ENCODE measurements at places on chromosomes 13 and 19.

DNA sequence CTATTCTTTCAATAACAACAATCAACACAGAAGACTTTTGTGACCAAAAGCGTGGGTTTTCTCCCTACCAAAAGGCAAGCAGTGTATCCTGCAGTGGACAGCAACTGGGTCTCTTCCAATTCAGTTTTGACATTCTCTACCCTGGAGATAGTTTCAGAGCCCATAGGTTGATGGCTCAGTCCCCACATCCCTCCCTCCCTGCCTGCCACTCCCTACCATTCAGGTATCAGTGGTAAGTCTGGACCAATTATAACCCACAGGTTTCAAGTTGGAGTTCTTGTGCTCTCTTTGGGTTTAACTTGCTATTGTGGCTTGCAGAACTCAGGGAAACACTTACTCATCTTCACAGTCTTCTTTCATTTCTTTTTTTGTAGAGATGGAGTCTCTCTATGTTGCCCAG is 60.2 kb downstream of the ZNF823 start:
- DNase-seq = no peak

DNA sequence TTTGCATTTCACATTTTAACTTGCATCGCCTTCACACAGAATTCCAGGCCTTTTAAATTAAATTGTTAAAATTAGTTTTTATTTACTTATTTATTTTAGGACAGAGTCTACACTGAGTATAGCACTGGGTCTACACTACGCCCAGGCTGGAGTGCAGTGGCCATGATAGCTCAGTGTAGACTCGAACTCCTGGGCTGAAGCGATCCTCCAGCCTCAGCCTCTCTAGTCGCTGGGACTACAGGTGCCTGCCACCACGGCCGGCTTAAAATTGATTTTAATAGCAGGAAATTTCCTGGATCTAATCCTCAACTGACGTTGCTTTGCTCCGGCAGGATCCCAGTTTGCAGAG is 301 bp upstream of the ZNF610 start:
- DNase-seq = no peak

- DNase-seq = no peak
Observed at GRCh38 chr19:30469774-30470173, 97.6 kb downstream of the ZNF536 start.

DNA sequence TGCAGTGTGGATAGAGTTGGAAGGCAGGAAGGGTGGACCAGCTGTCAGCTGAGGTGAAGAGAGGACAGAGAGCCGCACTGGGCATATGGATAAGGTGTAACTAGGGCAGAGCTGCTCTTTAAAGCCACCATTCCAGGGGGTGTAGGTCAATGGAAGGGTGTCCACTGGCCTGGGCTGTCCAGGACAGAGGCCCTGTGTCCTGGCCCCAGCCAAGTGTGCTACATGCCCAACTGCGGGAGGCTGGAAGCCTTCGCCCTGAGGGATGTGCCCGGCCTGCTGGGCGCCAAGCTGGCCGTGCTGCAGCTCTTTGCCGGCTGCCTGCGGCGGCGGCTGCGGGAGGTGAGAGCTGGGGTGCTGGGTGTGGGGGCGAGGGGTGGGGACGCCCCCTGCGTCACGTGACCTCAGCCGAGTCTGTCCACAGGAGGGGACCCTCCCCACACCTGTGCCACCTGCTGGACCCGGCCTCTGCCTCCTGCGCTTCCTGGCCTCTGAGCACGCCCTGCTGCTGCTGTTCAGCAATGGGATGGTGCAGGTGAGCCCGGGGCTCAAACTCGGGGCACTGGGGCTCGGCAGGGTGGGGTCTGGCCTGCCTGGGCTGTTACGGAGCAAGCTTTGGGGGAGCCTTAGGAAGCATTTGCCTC is 9.8 kb downstream of the PLK5 start:
- no peak for DNase-seq

DNA sequence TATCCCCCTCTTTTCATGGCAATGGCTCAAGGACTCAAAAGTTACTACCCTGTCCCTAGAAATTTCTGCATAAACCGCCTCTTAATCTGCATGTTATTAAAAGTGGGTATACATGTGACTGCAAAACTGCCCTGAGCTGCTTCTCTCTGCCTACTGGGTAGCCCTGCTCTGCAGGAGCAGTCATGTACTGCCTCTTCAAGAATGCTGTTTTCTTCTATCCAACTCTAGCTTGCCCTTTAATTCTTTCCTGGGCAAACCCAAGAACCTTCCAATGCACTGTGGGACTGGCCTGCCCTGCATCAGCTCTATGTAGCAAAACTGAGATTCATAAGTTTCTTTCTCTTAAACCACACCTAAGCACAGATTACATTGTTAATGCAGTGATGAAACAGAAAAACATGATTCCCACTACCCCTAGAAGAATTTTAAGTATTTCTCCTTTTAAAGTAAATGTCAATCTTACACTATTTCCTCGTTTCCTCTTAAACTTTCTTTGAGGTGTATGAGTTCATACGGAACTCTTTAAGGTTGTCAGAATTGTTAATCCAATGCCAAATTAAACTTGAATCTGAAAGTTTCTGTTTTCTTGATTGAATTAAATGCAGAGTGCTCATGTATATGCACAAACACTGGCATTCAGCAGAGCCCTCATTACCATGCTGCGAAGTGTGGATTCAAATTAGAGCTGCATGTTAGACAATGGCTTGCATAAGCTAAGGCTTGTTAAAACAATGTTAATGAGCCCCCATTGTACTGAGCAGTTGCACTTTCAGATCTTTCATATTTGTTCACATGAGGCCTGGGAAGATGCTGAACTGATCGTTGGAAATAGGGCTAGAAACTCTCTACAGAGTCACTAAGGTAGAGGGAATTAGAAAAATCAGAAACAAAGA is 669.9 kb upstream of the PCDH20 start:
- no peak for DNase-seq

DNA sequence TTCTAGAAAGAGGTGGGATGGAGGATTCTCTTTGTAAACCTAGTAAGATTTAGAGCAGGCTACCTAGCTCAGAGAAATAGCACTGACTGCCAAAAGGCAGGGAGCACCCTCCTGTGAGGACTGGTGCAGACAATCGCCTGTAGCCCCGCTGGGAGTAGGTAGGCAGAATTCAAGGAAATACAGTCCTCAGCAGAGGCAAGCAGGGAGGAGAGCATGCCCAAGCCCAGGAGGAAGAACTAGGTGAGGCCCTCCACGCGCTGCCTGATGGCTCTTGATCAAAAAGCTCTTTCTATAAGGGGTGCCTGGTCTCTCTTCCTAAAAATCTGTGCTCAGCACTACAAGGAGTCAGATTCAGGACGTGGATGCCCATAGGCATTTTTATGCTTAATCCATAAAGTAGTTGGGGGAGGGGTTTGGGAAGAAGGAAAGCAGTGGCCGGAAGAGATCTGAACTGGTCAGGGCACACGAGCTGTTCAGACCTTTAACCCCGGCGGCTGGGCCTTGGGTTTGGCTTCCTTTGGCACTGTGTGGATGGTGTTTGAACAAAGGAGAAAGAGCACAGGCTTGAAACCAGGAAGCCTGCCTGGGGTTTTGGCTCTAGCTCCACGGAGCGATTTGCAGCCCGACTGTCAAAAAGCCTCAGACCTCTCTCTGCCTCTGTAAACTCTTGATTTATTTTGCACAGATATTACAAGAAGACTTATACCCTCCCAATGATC is 320.6 kb downstream of the FOXO1 start:
- no peak for DNase-seq

DNA sequence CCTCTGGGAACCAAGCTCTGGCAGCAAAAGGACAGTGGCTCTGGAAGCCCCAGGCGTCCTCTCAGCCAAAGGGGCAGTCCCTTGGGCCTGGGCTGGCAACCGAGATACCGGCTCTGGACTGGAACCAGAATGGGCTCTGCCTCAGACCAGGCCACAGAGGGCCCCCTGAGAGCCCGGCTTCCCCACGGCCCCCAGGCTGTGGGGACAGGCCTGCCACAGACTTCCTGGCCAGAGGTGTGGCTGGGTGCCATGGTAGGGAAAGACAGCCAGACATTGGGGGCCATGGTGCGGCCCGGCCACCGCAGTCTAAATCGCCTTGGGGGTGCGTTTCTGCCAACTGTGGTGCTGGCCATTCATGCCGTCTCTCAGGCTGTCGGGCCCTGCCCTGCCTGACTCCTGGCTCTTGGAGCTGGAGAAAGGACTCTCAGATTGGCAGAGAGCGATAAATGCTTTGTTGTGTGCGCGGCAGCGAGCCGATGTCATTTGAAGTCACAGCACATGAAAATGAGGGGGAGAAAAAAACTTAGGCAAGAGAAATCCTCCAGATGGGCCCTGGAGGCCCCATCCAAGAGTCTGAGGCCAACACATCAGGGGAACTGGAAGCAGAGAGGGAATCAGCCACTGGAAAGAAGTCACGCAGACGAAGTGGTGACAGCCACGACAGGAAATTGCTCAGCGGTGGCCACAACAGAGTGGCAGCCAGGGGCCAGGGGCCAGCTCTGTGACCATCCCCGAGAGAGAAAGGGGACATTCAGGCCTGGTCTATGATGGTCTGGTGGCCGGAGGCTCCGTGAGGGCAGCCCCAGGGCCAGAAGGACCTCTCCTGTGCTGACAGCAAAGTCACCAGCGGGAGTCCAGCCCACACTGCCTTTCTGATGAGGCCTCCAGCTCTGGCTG is 26.5 kb downstream of the SH3GL1 start:
- peak; percentile 84 for DNase-seq

- no peak for DNase-seq
Observed at GRCh38 chr13:98175043-98175442, 2.0 kb downstream of the RNF113B start.

GRCh38 chr13:71729441-71729840 is 137.6 kb downstream of the DACH1 start:
- no peak for DNase-seq

GRCh38 chr13:59677966-59678814 is 485.5 kb downstream of the DIAPH3 start:
- peak; percentile 63 for DNase-seq

- DNase-seq = no peak
Observed at GRCh38 chr13:107461751-107462150, 753.6 kb downstream of the LIG4 start.

GRCh38 chr19:35039881-35040825 is 1.4 kb upstream of the HPN start:
- no peak for DNase-seq

- no peak for DNase-seq
Observed at GRCh38 chr19:5083547-5083965, 114.6 kb downstream of the KDM4B start.

DNA sequence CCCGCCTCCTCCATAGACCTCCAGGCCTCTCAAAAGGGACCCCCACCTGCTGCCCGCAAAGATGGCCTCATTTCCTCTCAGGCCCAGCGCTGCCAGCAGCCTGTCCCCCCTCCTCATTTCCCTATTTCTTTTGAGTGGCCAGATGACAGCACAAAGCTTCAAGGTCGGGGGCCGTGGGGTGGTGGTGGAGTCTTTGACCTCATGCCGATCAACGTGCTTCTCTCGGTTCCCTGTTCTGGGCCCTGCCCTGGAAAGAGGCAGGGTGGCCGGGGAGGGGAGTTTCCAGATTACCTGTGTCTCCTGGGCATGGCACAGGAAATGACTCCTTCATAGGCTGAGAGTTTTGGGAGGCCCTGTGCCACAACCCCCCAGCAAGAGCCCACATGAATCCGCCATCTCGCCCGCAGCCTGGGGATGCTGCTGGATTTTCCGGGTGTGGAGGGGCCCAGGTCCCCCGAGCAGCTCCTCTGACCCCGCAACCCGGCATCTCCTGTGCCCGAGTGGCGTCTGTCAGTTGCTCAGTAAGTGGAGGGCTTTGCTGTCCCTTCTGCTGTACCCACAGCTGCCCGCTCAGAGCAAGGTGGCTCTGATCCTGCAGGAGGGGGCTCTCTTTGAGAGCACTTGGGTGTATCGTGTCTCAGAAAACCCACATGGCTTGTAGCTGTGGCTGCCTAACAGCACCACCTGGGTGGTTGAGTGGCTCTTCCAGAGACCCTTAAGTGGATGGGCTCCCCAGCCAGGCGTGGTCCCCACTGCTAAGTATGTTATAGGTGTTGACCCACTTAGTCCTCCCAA is 139.4 kb downstream of the SIPA1L3 start:
- peak; percentile 67 for DNase-seq

- DNase-seq = no peak
Observed at GRCh38 chr19:897442-898039, 4.3 kb downstream of the RNU6-9 start.

DNA sequence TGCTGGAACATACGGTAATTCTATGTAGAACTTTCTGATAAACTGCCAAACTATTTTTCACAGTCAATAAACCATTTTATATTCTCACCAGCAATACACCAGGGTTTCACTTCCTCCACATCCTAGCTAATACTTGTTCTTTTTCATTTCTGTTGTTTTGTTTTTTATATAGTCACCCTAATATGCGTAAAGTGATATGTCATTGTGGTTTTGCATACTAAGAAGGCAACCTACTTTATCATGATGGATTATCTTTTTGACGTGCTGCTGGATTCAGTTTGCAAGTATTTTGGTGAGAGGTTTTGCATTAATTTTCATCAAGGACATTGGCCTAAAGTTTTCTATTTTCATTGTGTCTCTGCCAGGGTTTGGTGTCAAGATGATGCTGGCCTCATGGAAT is 1384.1 kb downstream of the UQCRFS1 start:
- peak; percentile 77 for DNase-seq

GRCh38 chr19:17504030-17504429 is 7.4 kb upstream of the PGLS start:
- peak; percentile 29 for DNase-seq

DNA sequence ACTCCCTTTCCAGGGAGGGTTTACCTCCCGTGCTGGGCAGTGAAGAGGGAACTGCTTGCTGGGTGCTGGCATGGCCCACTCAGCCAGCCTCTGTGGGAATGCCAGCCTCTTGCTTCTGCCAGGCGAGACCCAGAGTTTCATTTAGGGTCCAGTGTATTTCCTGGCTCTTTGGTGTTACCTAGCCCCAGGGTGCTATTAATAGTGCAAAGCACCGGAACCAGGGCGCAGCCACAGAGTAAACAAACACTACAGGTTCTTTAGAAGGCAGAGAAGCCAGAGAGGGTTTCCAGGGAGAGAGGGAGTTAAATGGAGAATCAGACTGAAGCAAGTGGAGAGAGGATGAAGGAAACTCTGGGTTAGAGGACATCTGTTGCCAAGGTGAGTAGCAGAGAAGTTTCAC is 74.9 kb upstream of the SPATA13 start:
- no peak for DNase-seq

DNA sequence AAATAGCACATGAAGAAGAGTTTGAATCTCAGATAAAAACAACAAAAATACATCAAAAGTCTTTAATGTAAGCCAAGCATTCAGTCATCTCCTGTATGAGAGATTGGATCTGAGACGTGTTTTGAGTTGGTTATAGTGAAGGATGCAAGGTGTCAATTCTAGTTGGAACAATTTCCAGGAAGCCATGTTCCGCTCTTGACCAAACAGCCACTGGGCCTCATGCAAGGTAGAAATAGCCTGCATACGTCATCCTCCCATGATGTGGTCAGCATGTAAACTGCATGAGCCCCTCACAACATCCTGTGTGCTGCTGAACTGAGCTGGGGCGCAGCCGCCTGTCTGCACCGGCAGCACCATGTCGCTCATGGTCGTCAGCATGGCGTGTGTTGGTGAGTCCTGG is at the start of gene KIR3DL3:
TSS of gene KIR3DL3 (plus strand) at position 301 of the 400 bp plus-strand sequence. CDS start at position 356, 55 bp downstream.
- DNase-seq = no peak

DNA sequence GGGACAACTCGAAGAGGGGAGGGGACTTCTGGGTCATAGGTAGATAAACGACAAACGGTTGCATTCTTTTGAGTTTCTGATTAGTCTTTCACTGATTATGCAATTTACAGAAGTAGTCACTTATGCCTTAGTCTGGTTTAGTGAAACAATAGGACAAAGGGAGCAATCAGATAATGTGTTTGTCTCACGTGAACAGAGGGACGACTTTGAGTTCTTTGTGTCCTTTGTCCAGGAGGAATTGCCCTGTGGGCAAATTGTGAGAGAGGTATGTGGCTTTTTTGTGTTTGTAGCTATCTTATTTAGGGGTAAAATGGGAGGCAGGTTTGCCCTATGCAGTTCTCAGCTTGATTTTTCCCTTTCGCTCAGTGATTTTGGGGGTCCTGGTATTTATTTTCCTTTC is 362.9 kb upstream of the PCDH20 start:
- no peak for DNase-seq

All from MV-4-11 (cell line).